Purkinje cell (primary cell): ENCODE measurements at places on chromosomes 2 and 18. TPM values are rescaled to one million over a fixed set of nuclear protein-coding genes. Genes with fewer than 3 reads are reported as not detected.

The MYL1 gene
- not detected in 2 replicates for polyA plus RNA-seq

The IL1B gene
- not detected in 2 replicates for polyA plus RNA-seq

The NAT8 gene
- 2.2 TPM in 1 of 2 replicates, not detected in the other for polyA plus RNA-seq

The INSIG2 gene
- 120 and 143 TPM in 2 replicates for polyA plus RNA-seq

The UGT1A3 gene
- polyA plus RNA-seq, result not detected in 2 replicates

The CDK5R2 gene
- polyA plus RNA-seq, result 1.2 and 1.6 TPM in 2 replicates

The CASP8 gene
- polyA plus RNA-seq, result 0.67 TPM in 1 of 2 replicates, not detected in the other
